Right ventricle myocardium superior (tissue), 1 donor: ENCODE measurements at places on chromosomes 4 and X. TPM values are rescaled to one million over a fixed set of nuclear protein-coding genes. Genes with fewer than 3 reads are reported as not detected.

Gene FATE1
- total RNA-seq, result 0.22 TPM

- DNase-seq, result no peak
These were observed 195.3 kb upstream of the LNX1 start for GRCh38 chr4:53786632-53787031.

DNA sequence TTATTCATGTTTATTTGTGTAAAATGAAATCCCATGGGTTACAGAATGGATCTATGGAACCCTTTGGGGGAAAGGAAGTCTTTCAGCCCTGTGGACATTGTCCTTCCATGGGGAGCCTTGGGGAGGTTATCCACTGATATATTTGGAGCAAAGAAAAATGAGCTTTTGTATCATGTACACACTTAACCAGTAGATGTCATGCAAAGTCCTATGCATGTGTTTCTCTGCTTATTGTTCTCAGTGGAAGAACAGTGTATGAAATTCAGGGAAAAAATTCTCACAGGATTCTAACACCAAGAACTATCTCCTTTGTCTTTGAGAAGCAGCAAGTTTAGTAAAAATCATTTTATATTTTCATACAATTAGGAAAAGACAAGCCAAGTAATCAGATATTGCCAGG lies 105.3 kb downstream of the DTHD1 start:
- DNase-seq, result no peak

DNA sequence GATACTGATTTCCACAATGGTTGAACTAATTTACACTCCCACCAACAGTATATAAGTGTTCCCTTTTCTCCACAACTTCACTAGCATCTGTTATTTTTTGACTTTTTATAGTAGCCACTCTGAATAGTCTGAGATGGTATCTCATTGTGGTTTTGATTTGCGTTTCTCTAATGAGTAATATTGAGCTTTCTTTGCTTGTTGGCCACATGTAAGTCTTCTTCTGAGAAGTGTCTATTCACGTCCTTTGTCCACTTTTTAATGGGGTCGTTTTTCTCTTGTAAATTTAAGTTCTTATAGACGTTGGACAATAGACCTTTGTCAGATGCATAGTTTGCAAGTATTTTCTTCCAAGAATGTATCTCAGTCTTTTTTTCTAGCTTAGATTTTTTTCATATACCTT lies 10.0 kb downstream of the FBXW7 start:
- DNase-seq, result no peak

DNA sequence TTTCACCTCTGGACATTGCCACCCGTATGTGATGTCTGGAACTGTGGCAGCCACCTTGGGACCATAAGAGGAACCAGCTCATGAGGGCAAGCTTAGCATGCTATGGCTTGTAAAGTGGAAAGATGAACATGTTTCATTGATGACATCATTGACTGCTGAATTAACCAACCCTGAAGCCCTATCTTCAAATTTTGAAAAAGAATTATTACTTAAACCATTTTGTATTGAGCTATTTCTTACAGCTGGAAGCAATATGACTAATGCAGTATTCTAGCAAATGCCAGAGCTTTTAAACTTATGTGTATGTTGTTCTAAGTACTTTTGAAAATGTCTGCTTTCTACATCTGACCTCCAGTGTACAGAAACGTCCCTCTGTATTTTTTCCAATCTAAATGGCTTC lies 18.1 kb downstream of the GUCY2F start:
- no peak for DNase-seq
